ENCODE measurements at places on chromosomes 3 and 15.

GRCh38 chr15:88230823-88231222 is 25.7 kb downstream of the NTRK3 start:
- no peak for DNase-seq

GRCh38 chr3:193132241-193132640 is 108.8 kb upstream of the PLAAT1 start:
- no peak for DNase-seq

- no peak for DNase-seq
Observed at GRCh38 chr3:110900576-110900975, 171.0 kb upstream of the NECTIN3 start.

- peak; percentile 53 for DNase-seq
Observed at GRCh38 chr15:58870451-58870850, 63.0 kb downstream of the SLTM start.

GRCh38 chr3:51929420-51930003 is 12.2 kb downstream of the RRP9 start:
- peak; percentile 30 for DNase-seq

- DNase-seq, result no peak
Observed at GRCh38 chr3:15316998-15317435, 15.4 kb downstream of the SH3BP5 start.

DNA sequence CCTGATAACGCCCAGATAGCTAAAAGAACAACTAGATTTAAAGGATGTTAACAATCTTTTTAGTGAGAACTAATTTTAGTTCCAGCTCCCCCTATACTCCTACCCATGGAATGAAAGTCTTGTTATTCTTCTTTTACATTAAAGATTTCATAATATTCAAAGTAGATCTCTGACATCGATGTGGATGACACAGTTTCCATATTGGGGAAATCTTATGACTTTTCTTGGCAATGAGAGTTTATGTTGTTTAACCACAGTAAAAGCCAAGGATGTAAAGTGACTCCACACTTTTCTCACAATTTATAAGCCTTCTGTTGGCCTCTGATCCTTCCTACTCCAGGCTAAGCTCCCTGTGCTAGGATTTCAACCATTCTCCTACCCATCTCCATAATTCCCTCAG is 332.6 kb upstream of the KCNMB2 start:
- peak; percentile 67 for DNase-seq

Measured in inflammatory macrophage treated with lipopolysaccharide for 1 hour (primary cell).